Activated T-helper 1 cell treated with anti-CD3 and anti-CD28 coated beads, Interleukin-2, amount 50 U/mL, for 16 hours (primary cell): ENCODE measurements at places on chromosomes 3 and 15.

DNA sequence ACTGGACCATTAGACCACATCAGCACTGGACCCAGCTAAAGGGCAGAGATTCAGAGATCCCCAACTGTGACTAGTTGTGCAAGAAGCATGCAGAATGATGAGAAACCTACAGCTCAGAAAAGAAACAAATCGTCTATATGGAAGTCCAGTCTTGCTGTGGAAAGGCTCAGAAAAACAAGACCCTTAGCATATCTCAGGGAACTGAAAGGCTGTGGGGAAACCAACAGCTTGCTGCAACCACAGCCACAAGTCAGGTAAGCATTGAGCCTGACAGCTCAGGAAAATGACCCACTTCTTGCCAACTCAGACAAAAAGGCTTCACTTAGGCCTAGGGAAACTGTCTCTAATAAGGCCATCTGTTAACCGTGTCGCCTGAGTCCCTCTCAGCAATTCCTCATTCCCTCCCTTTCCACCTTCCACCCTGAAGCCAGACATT, 145.6 kb downstream of the LSAMP start:
- DNase-seq = no peak

GRCh38 chr3:15860014-15860934, 62.5 kb upstream of the ANKRD28 start:
- DNase-seq = no peak

GRCh38 chr3:141992512-141992911, 116.1 kb downstream of the ATP1B3 start:
- DNase-seq = no peak

- DNase-seq = no peak
Measured at GRCh38 chr15:59400103-59400813, 27.6 kb upstream of the MYO1E start.

DNA sequence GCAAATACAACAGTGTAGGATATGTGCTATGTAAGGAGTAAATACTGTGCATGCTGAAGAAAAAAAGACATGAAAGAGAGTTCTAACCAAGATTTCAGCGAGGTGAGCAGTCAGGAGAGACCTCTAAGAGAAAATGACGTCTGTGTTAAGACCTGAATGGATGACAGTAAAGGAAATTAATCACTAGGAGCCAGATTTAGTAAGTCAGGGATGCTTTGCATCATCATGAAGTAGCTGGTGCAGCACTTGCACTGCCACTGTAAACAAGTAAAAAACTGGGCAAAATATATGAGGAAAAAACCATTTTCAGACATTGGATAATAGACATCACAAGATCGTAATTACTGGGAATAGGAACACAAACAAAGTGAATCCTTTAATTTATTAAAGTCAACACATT, 32.6 kb downstream of the RTP4 start:
- DNase-seq = no peak

DNA sequence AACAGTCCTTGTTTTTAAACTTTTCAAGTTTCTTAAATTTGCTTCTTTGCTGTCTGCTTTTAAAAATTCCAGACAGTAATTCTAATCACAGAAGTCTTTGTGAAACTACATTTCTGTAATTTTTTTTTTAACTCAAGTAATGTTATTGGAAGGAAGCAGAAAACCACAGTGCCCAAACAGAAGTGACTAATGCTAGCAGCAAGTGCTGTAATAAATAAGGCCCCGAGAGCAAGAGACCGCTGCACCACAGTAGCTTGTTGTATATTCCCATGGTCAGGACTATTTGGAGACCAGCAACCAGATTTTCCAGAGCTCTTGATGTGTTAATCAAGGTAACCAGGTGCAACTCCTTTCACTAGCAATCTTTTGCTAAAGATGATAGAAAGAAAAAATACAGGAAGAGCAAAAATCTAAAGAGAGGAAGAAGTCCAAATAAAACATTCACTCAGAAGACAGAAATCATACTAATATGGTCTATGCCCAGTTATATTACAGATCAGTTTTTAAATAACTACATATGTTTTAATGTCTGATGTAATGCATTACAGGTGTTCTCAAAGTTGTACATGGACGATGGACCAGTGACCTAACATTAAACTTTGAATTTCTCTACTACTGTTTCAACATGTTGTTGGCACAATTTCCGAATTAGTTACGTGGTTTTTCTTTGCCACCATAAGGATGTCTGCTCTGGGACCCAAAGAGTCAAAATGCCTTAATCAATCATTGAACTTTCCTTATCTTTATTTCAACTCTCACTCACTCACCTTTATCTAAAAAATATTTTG, 36.4 kb downstream of the WWTR1 start:
- no peak for DNase-seq

DNA sequence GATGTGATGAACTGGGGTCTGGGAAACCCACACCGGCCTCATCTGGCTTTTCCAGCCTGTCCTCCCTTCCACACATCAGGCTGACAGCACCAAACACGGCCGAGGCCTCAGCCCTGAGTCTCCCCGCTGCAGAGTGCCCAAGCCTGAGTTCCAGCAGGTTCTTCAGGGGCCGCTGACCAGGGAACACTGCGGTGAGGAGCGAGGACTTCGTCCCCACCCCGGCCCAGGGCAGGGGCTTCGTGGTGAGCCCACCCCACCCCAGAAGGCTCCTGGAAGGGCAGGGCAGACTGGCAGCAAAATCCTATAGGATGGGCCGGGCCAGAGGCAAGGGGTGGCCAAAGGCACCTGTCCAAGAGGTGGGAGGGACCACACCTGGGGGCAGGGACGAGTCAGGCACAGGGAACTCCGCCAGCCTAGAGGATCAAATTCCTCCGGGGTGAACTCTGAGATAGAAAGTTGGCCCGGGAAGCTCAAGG, at the start of gene SLC51A:
SLC51A (plus strand) TSS at position 446 of the 476 bp plus-strand sequence. CDS start 179 bp downstream, outside the sequence.
- no peak for DNase-seq

- DNase-seq = no peak
Measured at GRCh38 chr15:101795455-101795854, 7.9 kb upstream of the OR4F6 start.

- DNase-seq = no peak
Measured at GRCh38 chr3:87053553-87053952, 62.6 kb upstream of the VGLL3 start.

DNA sequence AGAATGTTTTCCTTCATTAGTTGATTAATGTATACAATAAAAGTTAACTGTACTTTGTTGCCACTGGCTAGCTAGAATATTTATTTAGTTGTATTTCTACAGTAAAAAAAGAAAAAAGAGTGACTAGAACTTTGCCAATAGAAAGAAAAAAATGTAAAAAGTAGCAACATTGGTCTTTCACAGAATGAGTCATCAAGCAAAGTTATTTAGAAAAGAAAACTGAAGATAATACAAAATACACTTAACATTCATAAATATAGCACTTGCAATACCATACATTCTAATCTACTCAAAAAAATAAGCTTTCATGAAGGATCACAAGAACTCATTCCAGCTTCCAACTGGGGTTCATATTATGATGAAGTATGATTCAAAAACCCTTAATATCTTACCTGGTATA, 83.4 kb downstream of the AQR start:
- no peak for DNase-seq

DNA sequence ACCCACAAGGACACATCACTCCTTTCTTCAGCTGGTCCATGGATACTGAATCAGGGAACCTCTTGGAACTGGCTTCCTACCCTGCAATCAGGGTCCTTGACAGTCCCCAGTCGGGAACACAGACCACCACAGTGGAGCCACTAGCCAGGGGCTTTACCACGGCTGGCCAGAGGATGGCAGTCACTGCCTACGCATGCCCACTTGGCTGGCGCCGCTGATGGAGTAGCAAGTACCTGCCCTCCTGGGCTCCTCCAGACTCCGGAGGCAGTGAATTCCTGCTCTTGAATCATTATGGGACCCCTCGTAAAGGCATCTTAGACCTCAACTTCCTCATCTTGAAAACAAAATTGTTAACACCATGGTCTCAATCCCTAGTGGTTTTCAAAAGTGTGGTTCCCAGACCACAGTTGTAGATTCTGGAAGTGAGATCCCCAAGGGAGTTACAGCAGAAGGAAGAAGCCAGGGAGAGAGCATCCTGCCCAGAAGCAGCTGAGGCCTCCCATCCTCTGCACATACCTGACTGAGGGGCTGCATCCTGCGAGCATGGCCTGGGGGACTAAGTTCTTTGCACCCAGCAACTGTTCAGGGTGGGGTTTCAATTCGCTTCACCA, 9.1 kb upstream of the SKIC8 start:
- DNase-seq = no peak

DNA sequence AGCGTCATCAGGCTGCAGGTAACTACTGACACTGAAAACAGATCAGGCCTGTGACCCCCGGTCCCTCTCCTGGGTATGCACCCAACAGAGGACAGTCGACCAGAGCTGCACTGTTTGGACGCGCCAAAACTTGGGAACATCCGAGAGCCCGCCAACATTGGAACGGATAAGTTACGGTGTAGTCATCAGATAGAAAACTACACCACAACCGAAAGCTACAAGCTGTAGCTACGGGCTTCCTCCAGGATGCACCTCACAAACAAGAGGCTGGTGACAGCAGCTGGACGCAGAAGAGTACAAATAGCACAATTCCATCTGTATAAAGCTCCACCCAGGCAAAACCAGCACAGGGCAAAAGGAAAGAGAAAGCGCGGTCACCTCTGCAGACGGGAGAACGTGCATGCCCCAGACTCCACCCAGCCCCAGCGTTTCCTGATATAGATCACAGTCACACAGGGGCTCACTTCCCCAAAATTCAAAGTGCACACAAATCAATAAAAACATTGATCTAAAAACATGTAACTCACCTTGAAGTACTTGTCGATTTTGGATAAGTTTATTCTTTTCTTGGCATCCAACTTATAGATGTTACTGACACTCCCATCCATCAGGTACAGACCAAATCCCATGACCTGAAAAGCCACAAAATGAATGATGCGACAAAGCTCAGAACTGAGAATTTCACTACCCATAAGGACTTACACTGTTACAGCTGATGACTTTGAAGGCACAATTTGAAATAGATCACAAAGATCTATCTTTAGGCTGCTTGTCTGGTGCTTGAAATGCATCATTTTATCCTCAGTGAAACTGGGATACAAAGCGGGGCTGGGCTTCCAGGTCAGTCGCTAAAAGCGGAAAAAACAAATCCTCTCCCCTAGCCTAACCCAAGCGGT, 43.3 kb downstream of the CYFIP1 start:
- DNase-seq = no peak

GRCh38 chr15:48590723-48591122, 54.8 kb downstream of the FBN1 start:
- DNase-seq = no peak

GRCh38 chr3:37993460-37993819, 2.9 kb downstream of the VILL start:
- no peak for DNase-seq

- no peak for DNase-seq
Measured at GRCh38 chr3:40340541-40341170, 31.1 kb downstream of the EIF1B start.

GRCh38 chr3:37992271-37993066, 1.9 kb downstream of the VILL start:
- DNase-seq = no peak

DNA sequence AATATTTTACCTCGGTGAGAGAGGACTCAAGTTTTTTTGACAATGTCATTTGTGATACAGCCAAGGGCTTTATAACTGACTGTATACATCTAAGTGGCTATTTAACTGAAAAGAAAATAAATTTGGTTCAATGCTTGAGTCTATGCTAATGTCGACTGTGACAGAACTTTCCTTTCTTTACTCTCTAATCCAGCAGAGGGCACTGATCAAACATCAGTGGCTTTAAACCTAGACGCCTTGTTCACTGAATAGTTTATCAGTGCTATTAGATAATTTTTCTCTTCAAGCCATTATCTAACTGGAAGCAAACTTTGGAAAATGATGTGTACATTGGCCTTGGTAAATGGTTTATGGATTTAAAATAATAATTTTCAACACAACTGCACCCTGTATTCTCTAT, 285.1 kb downstream of the CHL1 start:
- DNase-seq = no peak

DNA sequence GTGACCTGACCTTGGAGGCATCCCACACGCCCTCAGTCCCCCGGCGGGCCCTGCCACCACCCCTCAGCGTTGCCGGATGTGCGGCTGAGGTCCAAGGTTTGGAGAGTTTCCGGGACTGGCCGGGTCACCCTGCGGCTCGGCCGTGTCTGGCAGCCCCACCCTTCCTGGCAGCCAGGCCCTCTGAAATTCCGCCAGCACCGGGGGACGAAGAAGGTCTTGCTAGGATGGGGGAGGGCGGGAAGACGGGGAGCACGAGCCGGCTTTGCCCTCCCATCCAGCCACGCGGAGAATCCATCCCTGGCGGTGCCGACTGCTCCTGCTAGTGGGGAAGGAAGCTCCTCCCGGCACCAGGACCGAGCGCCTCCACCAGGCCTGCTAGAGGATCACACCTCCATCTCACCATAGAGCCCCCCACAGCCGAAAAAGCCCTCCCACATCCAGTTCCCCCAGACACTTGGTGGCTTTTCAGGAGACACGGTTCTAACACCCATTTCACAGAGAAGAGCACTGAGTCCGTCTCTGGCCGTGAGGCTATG, 81.5 kb downstream of the CPN2 start:
- DNase-seq = no peak

- DNase-seq = no peak
Measured at GRCh38 chr3:133750259-133750656, 4.1 kb downstream of the TF start.

- no peak for DNase-seq
Measured at GRCh38 chr3:10371167-10371566, 50.3 kb upstream of the SEC13 start.

DNA sequence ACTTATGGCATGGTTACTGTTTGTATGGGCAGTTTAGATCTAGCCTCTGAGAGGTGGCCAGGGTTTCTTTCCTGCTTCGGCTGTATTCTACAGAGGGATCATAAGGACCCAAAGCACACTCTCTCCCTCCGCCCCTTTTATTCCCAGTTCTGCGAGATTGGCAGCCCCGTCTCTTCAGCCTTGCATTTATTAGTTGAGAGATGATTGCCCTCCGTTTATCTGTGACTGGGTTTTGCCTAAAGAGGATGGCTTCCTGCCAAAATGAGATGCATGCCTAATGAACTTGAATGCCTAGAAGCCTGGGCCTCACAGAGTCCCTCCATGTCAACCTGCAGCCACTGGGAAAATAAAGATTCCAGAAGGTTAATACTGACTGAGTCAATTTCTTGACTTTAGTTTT, 97.1 kb upstream of the CHL1 start:
- no peak for DNase-seq

- DNase-seq = no peak
Measured at GRCh38 chr3:187972454-187972853, 181.5 kb upstream of the LPP start.

GRCh38 chr15:51759557-51760070, 8.2 kb downstream of the TMOD2 start:
- no peak for DNase-seq

DNA sequence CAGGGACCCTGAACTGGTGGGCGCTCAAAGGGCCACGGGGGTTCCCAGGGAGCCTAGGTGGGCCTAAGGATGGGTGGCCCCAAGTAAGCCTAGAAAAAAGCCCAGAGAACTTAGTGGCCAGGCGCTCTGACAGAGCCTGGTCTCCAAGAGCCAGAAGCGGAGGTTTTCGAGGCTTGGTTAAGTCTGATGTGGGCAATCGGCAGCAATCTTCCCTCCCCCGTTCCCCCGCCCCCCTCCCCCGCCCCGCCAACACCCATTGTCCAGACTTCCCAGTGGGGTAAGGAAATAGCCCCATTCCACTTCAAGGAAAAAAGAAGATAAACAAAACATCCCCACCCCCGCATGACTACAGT, 6.7 kb downstream of the EOMES start:
- no peak for DNase-seq

- DNase-seq = no peak
Measured at GRCh38 chr3:155560594-155560993, 184.3 kb downstream of the PLCH1 start.
